ENCODE measurements at places on chromosomes 5 and 9.

- peak; percentile 12 for DNase-seq
Observed at GRCh38 chr9:122122903-122123632, 30.0 kb upstream of the TTLL11 start.

GRCh38 chr5:172245703-172246125 is 37.9 kb downstream of the UBTD2 start:
- DNase-seq: no peak

DNA sequence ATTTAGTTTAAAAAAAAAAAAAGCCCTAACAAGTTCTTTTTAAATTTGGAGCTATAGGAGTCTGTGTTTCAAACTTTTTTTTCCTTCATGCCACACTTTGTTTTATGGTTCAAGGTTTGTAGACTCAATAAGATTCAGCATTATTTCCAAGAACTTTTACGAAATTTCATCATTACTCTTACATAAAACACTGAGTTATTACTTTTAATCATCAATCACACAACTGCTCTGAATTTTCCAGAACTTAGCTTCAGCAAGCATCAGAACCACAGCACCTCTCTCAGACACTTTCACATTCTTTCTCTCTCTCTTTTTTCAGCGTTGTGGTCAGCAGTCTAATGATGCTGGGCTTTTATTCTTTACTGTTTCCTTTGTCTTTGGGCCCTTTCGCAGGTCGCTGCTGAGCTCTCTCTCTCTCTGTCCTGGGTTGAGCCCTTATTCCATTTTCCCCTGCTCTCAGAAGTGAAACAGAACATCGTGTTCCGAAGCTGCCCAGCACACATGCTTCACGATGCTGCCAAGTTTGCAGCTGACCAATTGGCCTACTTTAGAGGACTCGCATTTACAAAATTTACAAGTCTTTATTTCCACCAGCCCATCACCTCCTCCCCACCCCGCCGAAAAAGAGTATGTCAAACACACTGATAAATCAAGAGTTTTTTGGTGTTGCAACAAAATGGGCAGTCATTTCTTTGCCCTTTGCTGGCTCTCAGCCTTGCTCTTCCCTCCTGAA is 44.6 kb upstream of the PIK3R1 start:
- DNase-seq: no peak

- DNase-seq: no peak
Observed at GRCh38 chr5:149132474-149132873, 8.8 kb upstream of the ABLIM3 start.

DNA sequence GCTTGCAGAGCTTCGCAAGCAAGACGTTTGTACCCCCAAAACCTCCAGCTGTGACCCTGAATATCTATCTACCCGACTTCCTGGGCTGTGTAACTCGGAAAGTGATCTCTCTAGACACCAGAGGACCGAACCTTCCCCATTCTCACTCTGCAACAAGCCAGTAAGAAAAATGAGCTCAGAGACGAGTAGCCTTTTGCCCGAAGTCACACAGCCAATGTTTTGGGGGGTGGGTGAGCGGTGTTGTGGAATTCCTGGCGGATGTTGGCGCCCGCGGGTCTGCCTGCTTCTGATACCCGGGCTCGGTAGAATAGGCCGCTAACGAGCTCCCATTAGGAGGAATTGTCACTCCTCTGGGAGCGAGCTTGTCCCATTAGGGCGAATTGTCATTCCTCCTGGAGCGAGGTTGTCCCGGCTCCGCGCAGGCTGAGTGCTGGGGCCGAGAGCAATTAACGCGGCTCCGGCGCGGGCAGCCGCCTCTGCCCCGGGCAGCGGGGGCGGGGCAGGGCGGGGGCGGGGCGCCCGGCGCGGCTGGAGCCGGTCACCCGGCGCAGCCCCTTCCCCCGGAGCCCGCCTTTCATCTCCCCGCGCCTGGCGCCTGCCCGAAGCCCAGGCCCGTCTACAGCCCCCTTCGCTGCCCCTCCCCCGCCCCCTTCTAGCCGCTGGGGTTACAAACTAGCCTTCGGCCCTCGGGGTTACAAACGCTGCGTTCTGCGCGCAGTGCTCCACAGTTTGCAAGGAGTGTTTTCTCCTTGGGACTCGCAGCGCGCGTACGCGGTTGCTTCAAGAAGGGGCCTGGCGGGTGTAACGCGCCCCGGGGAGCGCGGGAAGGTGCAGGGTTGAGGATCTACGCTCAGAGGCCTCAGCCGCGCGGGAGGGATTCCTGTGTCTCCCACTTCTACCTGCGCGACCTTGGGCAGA is 3.5 kb upstream of the MSX2 start:
- no peak for DNase-seq

GRCh38 chr5:73268826-73269225 is 95.8 kb downstream of the TMEM174 start:
- DNase-seq: no peak

DNA sequence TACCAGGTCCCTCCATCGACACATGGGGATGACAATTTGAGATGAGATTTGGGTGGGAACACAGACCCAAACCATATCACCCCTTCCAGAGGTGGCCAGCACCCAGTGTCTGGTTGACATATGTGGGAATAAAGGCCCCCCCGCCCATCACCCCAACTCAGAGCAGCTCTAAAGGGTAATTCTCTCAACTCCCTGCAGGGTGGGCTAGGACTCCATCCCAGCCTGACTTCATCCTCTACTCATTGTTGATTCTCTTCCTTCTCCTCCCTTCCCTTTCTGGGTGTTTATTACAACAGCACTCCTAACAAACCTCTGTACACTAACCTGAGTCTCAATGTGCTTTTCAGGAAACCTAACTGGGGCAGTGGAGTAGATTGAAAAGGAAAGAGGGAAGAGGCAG is 339.9 kb downstream of the ACTL7B start:
- no peak for DNase-seq

GRCh38 chr5:1934801-1935429 is 52.2 kb upstream of the IRX4 start:
- DNase-seq: no peak

GRCh38 chr9:76707510-76707909 is 56.7 kb upstream of the PCA3 start:
- DNase-seq: no peak

DNA sequence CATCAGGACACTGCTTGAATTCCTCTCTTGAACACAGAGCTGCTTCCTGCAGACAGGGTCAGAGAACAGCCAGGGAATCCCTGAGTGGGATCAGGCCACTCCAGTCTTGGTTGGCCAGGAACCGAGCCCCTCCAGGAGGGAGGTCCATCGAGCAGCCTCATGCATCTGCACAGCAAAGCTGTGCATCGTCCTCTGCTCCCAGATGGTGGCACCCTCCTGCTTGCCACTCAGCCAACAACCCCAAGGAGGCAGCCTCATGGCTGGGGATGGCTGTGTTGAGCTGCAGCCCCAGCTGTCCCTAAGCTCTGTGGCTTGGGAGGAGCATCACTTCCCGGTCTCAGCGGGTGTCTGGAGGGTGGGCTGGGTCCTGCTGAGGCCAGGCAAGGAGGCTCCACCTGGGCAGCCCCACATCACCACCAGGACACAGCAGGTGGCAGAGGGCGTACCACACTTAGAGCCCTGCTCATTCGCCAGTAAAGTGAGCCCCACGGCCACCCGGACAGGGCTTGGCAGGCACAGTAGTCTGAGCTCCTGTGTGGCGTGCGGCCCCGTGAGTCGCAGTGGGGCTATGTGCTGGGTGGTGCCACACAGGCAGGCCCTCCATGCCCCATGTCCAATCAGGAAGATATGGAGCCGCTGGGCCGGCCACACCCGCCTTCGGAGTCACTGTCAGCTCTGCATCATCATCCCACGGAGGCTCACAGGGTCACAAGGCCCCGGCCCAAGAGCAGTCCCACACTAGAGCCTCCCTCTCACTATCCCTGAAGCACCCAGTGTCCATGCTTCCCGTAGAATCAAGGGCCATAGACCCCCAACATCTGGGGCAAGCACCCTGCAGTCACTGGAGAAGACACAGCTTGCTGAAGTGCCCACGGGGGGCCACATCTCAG is 11.9 kb downstream of the LPCAT1 start:
- no peak for DNase-seq

GRCh38 chr5:98217138-98217537 is 556.3 kb upstream of the RGMB start:
- DNase-seq: no peak

DNA sequence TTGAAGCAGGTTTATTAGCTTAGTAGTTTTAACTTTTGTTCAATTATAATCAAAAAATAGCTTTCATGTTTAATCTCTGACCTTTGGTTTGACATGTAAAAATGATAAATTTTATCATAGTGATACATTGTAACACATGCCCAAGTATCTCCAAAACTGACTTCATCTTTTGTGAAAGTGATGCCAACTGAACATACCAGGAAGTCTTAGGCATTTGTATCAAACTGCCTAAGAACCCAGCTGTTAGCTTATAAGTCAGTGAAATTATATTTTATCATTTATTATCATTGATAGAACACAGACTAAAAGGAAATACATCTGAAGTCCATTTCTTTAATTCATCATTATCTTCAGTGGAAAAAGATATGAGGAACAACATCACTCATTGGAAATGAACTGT is 39.1 kb downstream of the NIPBL start:
- no peak for DNase-seq

- DNase-seq: no peak
Observed at GRCh38 chr9:8724284-8725018, 924.9 kb upstream of the DMAC1 start.

DNA sequence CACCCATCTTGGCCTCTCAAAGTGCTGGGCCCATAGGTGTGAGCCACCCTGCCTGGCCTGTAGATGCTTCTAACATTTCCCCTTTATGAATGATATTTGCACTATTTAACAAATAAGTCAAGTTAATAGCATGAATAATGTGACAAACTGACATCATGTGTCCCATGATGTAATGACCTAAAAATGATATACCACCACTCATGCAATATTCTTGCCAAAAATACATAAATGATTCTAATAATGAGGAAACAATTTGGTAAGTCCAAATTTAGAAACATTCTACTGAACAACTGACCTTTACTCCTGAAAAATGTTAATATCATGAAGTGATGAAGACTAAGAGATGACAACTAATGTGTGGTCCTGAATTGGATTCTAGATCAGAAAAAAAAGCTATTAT is 33.5 kb upstream of the TRIM14 start:
- no peak for DNase-seq

DNA sequence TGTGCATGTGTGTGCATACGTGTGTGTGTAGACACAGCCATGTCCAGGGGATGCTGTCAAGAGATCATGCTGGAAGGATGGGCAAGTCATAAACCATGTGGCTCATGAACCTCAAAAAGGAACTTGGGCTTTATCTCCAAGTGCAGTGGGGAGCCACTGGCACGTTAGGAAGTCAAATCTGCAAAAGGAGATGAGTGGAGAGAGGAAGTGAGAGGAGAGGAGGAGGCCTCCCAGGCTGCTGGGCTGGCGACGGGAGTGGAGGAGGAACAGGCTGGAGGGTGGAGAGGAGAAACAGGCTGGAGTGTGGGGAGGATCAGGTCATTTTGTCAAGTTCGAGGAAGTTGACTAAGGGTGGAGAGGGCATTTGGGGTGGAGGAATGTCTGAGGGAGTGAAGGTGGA is 29.2 kb upstream of the TIFAB start:
- DNase-seq: no peak

DNA sequence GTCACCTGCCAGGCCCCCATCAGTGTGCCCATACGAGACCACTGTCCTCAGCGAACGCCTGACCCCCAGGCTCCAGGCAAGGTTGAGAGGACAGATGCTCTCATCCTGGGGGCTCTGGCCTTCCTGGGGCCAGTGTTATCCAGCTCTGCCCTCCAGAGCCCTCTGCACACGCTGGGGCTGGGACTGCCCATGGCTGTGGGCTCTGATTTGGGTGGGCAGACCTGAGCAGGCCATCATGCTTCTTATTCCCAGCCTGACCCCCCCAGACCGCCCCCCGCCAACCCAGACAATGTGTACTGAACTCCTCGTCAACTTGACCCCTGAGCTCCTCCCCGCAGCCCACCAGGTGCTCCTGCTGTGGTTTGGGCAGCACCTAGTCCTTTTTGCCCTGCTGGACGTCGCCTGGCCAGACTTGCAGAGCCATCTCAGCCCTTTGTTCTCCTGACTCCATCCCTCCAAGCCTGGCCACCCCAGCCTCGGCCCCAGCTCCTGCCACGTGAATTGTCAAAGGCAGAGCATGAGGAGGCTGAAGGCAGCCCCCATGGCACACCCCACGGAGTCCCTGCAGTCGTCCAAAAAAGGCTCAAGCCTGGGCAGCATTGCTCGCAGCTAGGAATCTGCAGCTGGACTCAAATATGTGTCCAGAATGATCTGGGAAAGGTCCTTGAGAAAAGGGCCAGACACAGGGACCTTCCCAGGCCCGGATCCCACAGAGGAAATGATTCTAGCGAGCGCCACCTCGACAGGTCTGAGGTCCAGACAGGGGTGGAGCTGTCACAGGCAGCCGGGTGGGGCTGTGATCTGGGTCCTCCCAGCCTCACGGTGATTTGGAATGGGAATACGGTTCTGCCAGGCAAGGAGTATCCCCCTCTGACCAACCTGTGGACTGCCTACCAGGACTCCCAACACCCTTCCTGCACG is 87.0 kb downstream of the ADAMTS2 start:
- no peak for DNase-seq

GRCh38 chr9:107086460-107086859 is 196.6 kb upstream of the RAD23B start:
- DNase-seq: no peak

DNA sequence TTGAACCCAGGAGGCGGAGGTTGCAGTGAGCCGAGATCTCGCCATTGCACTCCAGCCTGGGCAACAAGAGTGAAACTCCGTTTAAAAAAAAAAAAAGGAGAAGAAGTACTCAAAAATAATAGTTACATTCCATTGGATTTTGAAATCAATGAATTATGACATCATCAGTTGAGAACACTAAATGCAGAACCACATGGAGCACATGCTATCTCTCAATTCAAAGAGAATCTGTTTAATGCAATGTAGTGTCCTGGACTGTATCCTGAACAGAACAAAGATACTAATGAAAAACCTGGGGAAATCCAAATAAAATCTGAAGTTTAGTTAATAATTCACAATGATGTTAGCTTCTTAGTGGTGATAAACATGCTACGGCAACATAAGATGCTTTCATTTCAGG is 20.3 kb downstream of the CDC14B start:
- DNase-seq: no peak

DNA sequence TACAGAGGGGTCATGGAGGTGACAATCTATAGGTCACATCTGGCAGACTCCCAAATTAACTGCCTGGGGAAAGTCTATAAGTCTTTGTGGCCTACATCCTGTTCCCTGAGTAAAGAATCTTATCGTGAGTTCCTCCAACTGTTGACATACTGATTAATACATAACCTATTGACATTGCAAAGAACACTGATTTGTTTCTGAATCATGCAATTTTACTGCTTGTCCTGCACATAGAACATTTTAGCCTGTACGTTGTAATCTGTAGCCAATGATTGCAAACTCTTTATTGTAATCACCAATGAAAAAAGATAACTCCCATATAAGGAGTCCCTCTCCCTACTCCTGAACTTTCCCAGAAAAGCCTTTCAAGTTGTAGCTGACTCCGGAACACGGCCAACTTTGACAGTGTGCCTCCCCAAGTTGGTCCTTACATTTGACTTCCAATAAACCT is 18.8 kb upstream of the OR2K2 start:
- no peak for DNase-seq

DNA sequence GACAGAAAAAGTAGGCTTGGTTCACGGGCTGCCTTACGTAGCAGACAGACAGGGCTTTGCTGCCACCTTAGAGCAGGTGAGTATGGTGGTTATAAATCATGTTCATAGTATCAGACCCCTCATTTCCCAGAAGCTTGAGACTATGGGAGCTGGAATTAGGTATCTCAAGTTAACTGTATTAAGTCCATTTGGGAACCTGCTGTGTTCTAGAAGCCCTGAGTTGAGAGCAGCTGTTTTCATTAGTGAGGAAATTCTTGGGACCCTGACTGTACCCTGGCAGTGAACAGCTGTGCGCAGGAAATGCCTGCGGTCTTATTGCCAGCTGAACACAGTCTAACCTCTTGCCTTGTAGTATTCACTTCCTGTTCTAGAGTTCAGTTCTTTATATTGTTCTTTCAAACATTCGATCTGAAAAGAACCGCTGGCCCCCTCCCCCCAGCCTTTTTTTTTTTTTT is 29.8 kb downstream of the UGCG start:
- DNase-seq: peak; percentile 23
